ENCODE measurements at places on chromosomes 16 and 17.

DNA sequence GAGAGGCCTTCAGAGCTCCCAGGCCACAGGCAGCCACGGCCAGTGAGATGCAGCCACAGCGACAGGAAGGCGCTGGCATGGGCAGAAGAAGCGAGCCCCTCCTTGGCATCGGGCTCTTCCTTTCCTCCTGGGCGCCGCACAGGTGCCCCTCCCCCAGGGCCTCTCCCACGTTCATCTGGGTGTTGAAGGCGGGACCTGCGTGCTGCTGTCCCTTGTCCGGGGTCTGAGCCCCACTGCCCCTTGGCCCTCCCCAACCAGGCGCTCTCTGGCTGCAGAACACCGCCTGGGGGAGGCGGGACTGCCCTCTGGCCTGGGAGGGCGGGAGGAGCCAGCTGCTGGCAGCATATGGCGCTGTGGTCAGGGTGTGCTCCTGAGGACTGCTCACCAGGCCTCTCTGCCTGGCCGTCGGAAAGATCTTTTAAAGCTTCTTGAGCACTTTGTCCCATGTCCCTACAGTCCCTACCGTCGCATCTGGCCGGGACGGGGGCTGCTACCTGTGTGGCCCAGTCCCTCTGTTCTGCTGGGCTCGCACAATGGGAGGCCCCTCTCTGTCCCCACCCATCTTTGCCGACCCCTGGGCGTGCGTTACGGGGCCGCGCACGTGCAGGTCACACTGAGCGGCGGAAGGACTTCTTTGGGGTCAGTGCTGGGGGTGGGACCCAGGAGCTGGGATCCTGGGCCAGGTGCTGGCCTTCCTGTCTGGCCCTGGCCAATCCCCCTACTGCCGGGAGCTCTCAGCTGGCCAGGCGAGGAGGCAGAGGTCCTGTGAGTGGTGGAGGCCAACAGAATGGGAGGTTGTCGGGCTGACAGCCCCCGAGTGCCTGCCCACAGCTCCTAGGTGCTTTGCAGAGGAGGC lies 1.7 kb downstream of the SLC25A10 start:
- DNase-seq: no peak

DNA sequence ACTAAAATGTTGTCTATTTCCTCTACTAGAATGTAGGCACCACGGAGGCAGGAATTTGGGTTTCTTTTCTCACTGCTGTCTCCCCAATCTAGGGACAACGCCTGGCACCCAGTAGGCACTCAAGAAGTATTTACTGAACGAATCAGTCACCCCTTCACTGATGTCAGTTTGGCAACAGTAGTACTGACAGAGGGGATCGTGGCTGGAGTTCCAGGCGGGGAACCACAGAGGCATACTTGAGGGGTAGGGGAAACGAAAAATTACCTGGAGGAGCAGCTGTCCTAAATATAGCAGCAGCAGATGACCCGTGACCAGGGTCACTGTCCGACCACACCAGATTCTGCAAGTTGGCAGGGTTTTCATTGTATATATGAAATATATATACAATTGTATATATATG lies 33.3 kb downstream of the TRIM25 start:
- DNase-seq: no peak

DNA sequence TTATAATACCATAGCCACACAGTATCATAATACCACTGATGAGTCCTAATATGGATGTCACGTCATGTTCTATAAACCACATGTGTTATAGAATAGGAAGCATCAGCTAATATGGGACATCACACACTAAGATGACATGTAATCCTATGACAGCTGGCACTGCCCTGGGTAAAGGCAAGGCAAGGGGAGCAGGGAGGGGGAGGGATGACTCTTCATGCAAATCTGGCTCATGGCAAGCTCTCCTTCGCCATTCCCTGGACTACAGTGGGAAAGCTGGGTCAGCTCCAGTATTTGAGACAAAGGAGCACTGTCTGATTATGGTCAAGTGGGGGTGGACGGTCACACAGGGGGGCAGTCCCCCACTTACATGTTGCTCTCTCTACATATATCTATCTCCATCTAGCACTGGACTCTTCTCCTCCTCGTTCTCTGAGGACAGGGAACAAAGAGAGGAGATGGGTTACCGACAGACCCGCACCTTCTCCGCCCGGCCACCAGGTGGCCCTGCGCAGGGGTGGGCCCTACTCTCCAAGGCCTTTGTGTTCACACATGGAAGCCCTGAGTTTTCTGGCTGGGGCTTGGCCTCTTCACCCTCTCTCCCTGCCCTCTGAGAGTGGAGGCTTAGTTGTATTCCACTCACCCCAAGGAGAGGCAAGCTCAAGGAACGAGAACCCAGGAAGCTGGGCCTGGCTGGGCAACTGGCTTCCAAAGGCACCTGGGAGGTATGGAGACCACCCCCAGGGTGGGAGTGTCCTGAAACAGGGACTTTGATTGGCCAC lies 23.4 kb upstream of the MPO start:
- DNase-seq: peak; percentile 76

DNA sequence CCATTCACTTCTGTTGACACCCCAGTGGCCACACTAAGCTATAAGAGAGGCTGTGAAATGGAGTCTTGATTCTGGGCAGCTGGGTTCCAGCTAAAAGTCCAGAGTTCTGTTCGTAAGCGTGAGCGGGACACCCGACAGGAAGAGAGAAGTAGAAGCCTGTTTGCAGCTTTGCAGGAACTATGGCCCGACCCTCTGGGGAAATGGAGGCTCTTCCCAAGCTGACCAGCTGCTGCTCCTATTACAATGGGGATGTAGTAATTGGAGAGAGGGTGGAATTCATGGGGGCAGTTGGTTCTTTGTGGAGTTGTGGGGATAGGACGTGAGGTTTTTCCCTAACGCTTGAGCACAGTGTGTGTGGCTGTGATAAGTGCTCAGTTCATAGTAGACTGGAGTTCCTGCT lies 28.4 kb downstream of the UBALD1 start:
- DNase-seq: no peak

- DNase-seq: no peak
Observed at GRCh38 chr17:36689089-36689667, 87.8 kb downstream of the MRM1 start.

DNA sequence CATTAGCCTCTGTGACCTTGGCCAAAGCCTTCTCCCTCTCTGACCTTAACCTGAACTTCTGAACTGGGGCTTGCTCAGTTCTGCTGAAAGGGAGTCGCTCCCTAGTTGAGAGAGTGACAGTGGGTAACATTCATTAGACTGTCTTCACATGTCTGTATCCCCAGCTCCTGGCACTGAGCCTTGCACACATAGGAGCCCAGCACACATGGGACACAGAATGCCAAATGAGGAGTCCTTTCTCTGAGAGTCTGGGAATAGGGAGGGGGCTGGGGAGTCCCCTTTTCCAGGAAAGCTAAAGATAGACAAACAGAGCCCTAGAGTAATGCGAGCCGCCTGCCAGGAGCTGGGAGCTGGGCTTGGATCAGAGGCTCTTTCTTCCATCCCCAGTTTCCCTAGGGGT lies 2.5 kb downstream of the TAC4 start:
- DNase-seq: no peak

- DNase-seq: no peak
Observed at GRCh38 chr16:77514500-77515220, 79.8 kb upstream of the ADAMTS18 start.

GRCh38 chr17:14227052-14227451 lies 9.6 kb downstream of the CDRT15 start:
- DNase-seq: no peak

GRCh38 chr17:83062011-83062817 lies 17.2 kb upstream of the METRNL start:
- DNase-seq: no peak

GRCh38 chr16:87436225-87437172 lies 44.4 kb downstream of the MAP1LC3B start:
- DNase-seq: no peak

- DNase-seq: no peak
Observed at GRCh38 chr17:81726004-81726403, 13.9 kb downstream of the SLC25A10 start.

DNA sequence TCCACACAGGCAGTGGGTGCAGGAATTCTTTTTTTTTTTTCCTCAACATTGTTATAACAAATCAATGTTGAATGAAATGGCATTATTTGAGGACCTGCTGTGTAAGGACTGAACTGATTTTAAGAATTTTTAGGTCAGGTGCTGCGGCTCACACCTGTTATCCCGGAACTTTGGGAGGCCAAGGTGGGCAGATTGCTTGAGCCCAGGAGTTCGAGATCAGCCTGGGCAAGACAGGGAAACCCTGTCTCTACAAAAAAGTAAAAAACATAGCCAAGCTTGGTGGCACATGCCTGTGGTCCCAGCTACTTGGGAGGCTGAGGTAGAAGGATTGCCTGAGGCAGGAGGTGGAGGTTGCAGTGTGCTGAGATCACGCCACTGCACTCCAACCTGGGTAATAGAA lies 12.4 kb downstream of the MPRIP start:
- no peak for DNase-seq
